ENCODE measurements at places on chromosomes 2 and 18. TPM values are rescaled to one million over a fixed set of nuclear protein-coding genes. Genes with fewer than 3 reads are reported as not detected.

Gene PLGLB1
- total RNA-seq: 6.7 TPM

- no peaks in the 10 kb centered on the region for H3K27me3 ChIP-seq
- H3K27ac ChIP-seq: peak overlapping the region; percentile 34
- peaks cover 4% of the 10 kb centered on the region for H3K4me1 ChIP-seq
- H3K4me3 ChIP-seq: no peak overlapping the region
- no peaks in the 10 kb centered on the region for H3K36me3 ChIP-seq
- DNase-seq: no peak
Observed at GRCh38 chr2:67625690-67626475, 228.8 kb downstream of the ETAA1 start.

DNA sequence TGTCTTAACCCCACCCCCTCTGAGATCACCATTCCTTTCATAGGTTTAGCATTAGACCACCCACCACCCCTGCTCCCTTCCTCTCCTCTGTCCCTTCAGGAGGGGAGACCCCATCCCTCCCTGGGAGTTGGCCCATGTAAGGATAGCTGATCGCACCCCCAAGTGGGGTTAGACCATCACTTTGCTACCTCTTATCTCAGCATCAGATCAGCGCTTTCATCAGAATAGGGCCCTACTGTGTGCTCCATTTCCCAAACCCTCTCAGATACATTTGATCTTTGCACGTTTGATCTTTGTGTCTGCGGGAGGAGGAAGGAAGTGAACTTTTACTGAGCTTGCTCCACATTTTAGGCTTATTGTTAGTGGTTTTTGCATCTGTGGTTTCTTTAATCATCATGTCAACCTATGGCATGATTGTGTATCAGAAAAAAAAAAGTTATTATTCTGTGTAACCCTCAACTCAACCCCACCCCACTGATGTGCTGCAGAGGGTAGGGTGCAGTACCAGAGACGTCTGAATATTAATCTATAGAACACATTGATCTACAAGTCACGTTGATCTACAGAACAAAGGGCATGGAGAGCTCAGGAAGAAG is 81.2 kb downstream of the PDCL3 start:
- H3K4me1 ChIP-seq: no peaks in the 10 kb centered on the region
- no peak overlapping the region for H3K4me3 ChIP-seq
- H3K27me3 ChIP-seq: no peaks in the 10 kb centered on the region
- H3K36me3 ChIP-seq: no peaks in the 10 kb centered on the region
- no peak for DNase-seq
- H3K27ac ChIP-seq: no peak overlapping the region

DNA sequence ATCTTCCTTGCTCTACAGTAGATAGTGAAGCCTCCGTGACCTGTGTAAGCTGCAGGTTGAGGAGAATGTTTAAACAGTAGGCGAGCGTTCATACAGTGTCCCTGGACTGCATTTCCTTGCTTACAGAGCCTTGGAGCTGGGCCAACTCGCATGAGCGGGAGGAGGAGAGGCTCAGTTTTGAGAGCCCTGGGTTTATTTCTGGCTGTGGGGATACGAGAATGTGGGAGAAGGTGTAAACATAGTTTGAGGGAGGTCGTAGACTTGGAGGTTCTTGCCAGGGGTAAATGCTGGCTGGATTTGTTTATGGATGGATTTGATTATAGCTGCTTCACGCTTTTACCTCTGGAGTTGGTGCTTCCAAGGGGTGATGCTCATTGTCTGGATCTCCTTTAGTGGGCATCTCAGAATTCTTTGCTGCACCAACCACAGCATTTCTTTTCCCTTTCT is 20.8 kb downstream of the CRIM1 start:
- DNase-seq: no peak
- no peaks in the 10 kb centered on the region for H3K27me3 ChIP-seq
- H3K4me1 ChIP-seq: peaks cover 56% of the 10 kb centered on the region
- H3K36me3 ChIP-seq: peaks cover 4% of the 10 kb centered on the region
- no peak overlapping the region for H3K4me3 ChIP-seq
- H3K27ac ChIP-seq: no peak overlapping the region

Gene FBXO36
- total RNA-seq: 6.3 TPM

GRCh38 chr2:42830922-42831574 is 38.7 kb upstream of the HAAO start:
- peaks cover 37% of the 10 kb centered on the region for H3K4me1 ChIP-seq
- peak; percentile 58 for DNase-seq
- H3K36me3 ChIP-seq: no peaks in the 10 kb centered on the region
- no peak overlapping the region for H3K4me3 ChIP-seq
- H3K27me3 ChIP-seq: no peaks in the 10 kb centered on the region
- H3K27ac ChIP-seq: no peak overlapping the region

GRCh38 chr18:49074505-49074904 is 123.7 kb upstream of the SMAD7 start:
- H3K36me3 ChIP-seq: no peaks in the 10 kb centered on the region
- H3K27me3 ChIP-seq: no peaks in the 10 kb centered on the region
- no peaks in the 10 kb centered on the region for H3K4me1 ChIP-seq
- H3K4me3 ChIP-seq: no peak overlapping the region

- H3K4me1 ChIP-seq: peaks cover 84% of the 10 kb centered on the region
- DNase-seq: peak; percentile 58
- peaks cover 15% of the 10 kb centered on the region for H3K27me3 ChIP-seq
- H3K4me3 ChIP-seq: no peak overlapping the region
Observed at GRCh38 chr2:240439698-240440151, 4.3 kb downstream of the GPC1 start.

Gene TXNDC2
- not detected for total RNA-seq

GRCh38 chr2:100986157-100986556 is 15.9 kb upstream of the RPL31 start:
- peak; percentile 51 for DNase-seq
- H3K36me3 ChIP-seq: peaks cover 26% of the 10 kb centered on the region
- H3K4me1 ChIP-seq: no peaks in the 10 kb centered on the region
- no peak overlapping the region for H3K4me3 ChIP-seq
- no peaks in the 10 kb centered on the region for H3K27me3 ChIP-seq
- no peak overlapping the region for H3K27ac ChIP-seq

Gene ANKRD62
- total RNA-seq: 0.16 TPM

- H3K4me3 ChIP-seq: no peak overlapping the region
- DNase-seq: no peak
- H3K27me3 ChIP-seq: no peaks in the 10 kb centered on the region
- no peaks in the 10 kb centered on the region for H3K36me3 ChIP-seq
- peaks cover 27% of the 10 kb centered on the region for H3K4me1 ChIP-seq
Observed at GRCh38 chr2:151819920-151820319, 8.3 kb downstream of the ARL5A start.

DNA sequence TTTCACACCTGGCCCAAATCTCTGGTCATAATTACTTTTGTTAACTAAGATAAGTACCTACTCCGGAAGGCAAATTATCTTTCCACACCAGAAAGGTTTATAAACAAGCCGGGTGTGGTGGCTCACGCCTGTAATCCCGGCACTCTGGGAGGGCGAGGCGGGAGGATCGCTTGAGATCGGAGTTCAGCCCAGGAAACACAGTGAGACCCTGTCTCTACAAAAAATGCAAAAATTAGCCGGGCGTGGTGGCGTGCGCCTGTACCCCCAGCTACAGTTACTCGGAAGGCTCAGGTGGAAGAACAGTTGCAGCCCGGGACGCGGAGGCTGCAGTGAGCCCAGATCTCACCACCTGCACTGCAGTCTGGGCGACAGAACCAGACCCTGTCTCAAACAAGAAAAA is 2.1 kb downstream of the PUM2 start:
- H3K27ac ChIP-seq: no peak overlapping the region
- H3K27me3 ChIP-seq: no peaks in the 10 kb centered on the region
- DNase-seq: no peak
- peaks cover 66% of the 10 kb centered on the region for H3K4me1 ChIP-seq
- peak overlapping the region; percentile 82 for H3K4me3 ChIP-seq

Gene NDUFAF7
- 11.8 TPM for total RNA-seq

DNA sequence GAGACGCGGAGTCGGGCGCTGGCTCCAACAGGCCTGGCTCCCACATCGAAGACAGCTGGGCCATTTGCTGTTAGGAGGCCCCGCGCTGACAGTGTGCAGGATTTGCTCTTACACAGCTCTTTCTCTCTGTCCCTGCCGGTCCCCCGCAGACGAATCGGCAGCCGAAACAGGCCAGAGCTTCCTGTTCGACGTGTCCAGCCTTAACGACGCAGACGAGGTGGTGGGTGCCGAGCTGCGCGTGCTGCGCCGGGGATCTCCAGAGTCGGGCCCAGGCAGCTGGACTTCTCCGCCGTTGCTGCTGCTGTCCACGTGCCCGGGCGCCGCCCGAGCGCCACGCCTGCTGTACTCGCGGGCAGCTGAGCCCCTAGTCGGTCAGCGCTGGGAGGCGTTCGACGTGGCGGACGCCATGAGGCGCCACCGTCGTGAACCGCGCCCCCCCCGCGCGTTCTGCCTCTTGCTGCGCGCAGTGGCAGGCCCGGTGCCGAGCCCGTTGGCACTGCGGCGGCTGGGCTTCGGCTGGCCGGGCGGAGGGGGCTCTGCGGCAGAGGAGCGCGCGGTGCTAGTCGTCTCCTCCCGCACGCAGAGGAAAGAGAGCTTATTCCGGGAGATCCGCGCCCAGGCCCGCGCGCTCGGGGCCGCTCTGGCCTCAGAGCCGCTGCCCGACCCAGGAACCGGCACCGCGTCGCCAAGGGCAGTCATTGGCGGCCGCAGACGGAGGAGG is 3.5 kb downstream of the GDF7 start:
- H3K4me3 ChIP-seq: peak overlapping the region; percentile 20
- peaks cover 43% of the 10 kb centered on the region for H3K4me1 ChIP-seq
- H3K27me3 ChIP-seq: peaks cover 96% of the 10 kb centered on the region
- no peaks in the 10 kb centered on the region for H3K36me3 ChIP-seq
- no peak overlapping the region for H3K27ac ChIP-seq
- no peak for DNase-seq

- no peaks in the 10 kb centered on the region for H3K27me3 ChIP-seq
- no peak overlapping the region for H3K4me3 ChIP-seq
- H3K36me3 ChIP-seq: peaks cover under 1% of the 10 kb centered on the region
- no peak for DNase-seq
- no peak overlapping the region for H3K27ac ChIP-seq
- no peaks in the 10 kb centered on the region for H3K4me1 ChIP-seq
Observed at GRCh38 chr2:26122630-26123029, 50.3 kb upstream of the GAREM2 start.

- H3K27me3 ChIP-seq: no peaks in the 10 kb centered on the region
- no peak overlapping the region for H3K4me3 ChIP-seq
- no peak for DNase-seq
- H3K27ac ChIP-seq: no peak overlapping the region
- H3K36me3 ChIP-seq: no peaks in the 10 kb centered on the region
Observed at GRCh38 chr18:28404694-28405093, 227.8 kb upstream of the CDH2 start.

Gene LIPG
- total RNA-seq: 9.9 TPM

Gene DSEL
- total RNA-seq: 4.1 TPM

- peak; percentile 35 for DNase-seq
- no peaks in the 10 kb centered on the region for H3K27me3 ChIP-seq
- no peak overlapping the region for H3K27ac ChIP-seq
- no peak overlapping the region for H3K4me3 ChIP-seq
Observed at GRCh38 chr2:236863729-236864126, 222.0 kb upstream of the COPS8 start.

DNA sequence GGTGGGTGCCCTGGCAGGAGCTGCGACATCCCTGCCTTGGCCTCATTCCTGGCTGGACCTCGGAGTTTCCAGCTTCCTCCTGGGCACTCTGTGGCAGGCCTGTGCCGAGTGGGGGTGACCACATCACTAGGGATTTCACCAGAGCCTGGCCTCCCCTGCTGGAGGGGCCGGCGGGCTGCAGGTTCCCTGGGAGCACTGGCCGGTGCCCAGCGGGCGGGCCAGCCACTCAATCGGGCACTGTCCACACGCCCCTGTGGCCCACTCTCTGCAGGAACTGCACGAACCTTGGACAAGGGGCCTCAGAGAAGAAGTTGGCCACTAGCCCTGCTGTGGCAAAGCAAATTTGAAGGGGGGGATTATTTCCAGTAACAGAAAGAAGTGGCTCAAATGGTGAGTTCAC is 110.7 kb upstream of the APCDD1 start:
- no peak overlapping the region for H3K4me3 ChIP-seq
- H3K4me1 ChIP-seq: no peaks in the 10 kb centered on the region
- H3K27me3 ChIP-seq: no peaks in the 10 kb centered on the region
- DNase-seq: no peak
- H3K27ac ChIP-seq: no peak overlapping the region

GRCh38 chr2:207107551-207107950 is 58.2 kb downstream of the KLF7 start:
- no peaks in the 10 kb centered on the region for H3K4me1 ChIP-seq
- no peaks in the 10 kb centered on the region for H3K27me3 ChIP-seq
- DNase-seq: no peak
- H3K4me3 ChIP-seq: no peak overlapping the region

DNA sequence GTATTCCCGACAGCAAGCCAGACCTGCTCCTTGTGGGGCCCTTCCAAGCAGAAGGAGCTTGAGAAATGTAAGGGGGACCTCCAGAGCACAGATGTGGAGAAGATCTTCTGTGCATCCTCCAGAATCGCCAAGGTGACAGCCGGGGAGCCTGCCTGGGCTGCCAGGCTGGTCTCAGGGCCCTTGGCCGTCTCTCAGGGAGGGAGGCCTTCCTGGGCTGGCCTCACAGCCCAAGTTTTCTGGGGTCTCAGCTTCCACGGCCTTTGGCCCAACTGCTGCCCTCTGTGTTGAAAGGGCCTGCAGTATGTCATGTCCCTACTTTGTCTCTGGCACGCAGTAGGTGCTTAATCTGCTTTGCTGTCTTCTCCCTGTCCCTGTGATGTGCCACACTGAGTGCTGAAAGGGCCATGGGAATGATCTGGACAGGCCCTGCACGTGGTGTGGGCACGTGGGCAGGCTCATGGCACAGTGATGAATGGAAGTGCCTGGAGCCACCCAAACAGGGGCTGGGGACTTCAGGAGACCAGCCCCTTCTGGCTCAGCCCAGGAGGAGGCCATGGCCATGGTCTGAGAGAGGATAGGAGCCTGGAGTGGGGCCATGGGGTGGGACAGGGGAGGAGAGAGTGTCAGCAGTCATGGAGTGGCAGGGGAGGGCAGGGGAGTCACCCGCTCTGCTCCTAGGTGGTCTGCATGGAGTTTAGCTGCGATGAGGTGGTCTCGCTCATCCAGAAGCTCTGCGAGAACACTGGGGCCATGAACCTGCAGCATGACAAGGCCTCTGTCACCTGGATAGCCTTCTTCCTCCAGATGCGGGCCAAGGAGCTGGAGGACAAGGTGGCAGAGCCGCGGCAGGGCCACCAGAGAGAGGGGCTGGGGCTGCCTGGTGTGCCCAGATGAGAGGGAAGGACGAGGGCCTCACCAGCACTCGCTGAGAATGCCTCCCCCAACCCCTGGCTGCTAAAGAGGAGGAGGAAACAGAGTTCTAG is 35.4 kb downstream of the HJURP start:
- no peak overlapping the region for H3K27ac ChIP-seq
- peak; percentile 47 for DNase-seq
- H3K27me3 ChIP-seq: no peaks in the 10 kb centered on the region

- no peaks in the 10 kb centered on the region for H3K27me3 ChIP-seq
- H3K4me3 ChIP-seq: peak overlapping the region; percentile 93
- peaks cover 3% of the 10 kb centered on the region for H3K36me3 ChIP-seq
Observed at GRCh38 chr2:238320648-238321281, 447 bp downstream of the TRAF3IP1 start.

Gene CYP27C1
- 12.7 TPM for total RNA-seq

Gene BOK
- 61.6 TPM for total RNA-seq
